ENCODE measurements at places on chromosomes 11 and 22.

- peak; percentile 82 for DNase-seq
Observed at GRCh38 chr11:125070699-125071254, 7.7 kb downstream of the SLC37A2 start.

DNA sequence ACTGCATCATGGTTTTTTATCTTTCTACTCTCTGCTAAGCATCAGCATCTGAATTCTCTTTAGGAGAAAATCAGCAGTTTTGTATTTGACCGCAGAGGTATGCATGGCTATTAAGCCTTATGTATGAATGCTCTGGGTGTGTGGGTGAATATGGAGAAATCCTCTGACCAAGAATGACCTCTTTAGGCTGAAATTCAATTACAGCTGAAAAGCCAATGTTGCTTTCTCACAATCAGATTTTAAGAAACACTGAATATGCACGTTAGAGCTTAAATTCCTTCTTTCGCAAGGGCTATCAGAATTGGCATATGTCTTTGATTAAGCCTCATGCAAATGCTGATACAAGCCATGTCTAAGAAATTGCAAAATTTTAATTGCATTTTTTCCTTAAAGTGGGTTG is 43.2 kb downstream of the ARHGAP42 start:
- DNase-seq, result no peak

GRCh38 chr11:43685440-43685839 is 4.9 kb downstream of the HSD17B12 start:
- DNase-seq, result no peak

- DNase-seq, result no peak
Observed at GRCh38 chr22:23248583-23248982, 68.3 kb downstream of the BCR start.

DNA sequence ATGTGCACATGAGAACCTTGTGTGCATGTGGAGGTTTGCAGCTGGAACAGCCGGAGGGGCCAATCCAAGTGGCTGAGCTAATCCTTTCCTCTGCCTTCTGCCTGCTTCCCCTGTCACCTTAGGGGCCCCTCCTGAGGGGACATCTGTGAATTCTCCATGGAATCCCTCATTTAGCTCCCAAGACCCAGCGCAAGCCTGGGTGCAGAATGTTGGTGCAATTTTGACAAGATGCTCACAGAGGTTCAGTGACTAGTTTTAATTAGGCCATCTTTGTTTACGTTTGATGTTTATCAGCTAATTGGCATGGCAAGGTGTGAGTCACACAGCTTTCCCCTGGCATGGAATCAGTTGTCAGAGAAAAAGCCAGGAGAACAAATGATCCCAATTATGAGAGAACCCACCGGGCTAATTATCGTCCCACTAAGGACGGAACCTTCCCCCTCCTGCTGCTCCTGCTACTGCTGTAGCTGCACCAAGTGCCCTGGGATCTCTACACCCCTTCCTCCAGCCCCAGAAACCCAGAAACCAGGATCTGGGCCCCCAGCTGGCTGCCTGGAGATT is 63.6 kb upstream of the PAX6 start:
- DNase-seq, result no peak

DNA sequence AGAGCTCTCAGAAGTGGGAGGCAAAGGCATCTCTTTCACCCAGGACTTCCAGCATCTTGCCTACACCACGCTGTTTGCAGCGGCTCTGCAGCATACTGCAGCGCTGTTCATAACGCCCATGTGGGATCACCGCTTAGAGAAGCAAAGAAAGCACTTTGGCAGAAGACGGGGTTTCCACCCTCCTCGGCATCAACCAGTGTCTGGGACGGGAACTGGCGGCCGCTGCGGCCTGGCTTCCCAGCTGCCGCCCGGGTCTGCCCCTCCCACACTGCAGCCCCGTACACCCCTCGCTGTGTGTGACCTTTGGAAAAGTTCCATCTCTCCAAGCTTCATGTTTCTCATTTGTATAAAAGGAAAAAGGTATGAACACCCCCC is 545 bp upstream of the TIRAP start:
- DNase-seq, result no peak

DNA sequence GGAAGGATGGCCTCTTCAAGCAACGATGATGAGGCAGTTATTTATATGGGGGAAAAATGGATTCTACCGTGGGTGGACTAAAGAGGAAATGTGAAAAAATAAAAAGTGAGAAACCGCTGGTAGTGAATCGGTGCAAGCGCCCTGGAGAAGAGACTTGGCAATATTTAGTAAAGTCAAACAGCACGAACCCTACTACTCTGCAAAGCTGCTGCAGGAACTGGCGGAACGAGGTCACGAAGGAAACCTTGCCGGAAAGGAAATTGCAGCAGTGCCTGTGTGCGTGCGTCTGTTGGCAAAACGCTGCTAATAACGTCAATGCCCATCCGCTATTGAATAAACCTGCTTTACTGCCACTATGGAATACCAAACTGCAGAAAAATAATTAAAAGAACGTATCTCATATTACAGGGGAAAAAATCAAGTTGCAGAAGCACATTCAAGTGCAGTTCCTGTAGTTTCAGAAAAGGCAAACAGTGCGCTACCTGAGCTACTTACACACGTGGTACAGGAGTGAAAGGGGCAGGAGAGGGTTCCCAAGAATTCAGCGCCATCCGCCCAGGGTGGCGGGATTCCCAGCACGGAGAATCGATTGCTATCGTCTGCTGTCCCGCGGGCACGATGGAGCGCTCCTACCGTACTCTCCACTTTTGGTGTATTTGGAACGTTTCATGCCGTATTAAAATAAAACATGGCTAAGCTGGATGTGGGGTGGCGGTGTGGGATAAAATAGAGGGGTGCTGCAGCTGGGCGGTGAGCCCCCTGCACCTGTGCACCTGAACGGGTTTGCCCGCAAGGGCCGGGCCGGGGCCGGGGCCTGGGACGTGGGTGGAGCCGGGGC is 585 bp upstream of the NADSYN1 start:
- peak; percentile 66 for DNase-seq

DNA sequence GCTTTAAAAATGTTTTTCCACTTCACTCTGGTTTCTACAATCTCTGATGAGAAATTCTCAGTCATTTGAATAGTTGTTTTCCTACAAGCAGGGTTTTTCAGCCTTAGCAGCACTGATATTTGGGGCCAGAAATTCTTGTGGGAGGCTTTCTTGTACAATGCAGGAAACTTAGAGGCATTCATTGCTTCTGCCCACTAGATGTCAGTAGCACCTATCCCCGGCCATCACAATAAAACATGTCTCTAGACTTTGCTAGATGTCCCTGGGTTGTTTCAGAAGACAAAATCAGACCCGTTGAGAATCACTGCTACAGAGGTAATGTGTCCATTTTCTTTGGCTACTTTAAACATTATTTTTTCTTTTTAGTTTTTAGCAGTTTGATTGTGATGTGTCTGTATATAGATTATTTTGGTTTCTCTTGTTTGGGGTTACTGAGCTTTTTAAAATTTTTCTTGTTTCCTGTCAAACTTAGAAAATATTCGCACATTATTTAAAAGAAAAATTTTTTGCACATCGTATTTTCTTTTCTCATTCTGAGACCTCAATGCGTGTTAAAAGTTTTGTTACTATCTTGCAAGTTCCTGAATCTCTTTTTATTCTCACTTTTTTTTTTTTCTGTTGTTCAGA is 60.8 kb upstream of the CCDC179 start:
- DNase-seq, result no peak

GRCh38 chr11:10727146-10727851 is 23.7 kb upstream of the CTR9 start:
- DNase-seq, result no peak

DNA sequence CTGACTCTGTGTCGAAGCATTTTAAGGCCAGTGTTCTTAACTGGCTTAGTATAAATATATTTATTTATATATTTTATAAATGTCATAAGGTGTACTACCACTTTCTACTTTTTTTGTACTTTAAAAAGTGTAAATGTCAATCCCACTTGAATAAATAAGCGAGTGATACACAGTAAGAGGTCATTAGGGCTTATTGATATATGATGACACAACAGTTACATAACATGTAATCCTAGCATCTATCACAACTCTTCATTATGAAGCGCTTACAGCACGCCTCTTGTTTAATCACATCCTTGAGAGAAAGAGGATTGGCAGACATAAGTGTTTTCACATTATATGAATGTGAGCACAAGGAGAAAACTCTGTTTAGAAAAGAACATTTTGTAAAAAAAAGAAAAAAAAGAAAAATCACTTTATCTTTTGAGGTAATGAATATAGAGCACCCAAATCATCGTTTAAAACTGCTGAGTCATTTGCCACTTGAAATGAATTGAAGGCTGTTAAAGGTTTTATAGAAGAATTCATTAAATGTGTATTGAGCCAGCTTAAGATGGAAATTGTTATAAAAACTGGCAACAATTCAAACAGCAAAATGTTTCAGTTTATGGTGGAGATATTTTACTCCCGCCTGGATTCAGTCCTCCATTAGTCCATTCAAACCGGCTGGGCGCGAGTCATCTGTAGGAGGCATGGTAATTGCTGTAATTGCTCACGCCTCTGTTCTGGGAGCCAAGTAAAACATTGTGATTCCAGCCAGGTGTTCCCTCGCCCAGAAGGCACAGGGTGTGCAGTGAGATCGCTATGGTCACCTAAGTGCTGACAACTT is 627.3 kb upstream of the KIRREL3 start:
- DNase-seq, result no peak

- no peak for DNase-seq
Observed at GRCh38 chr11:20707876-20708275, 38.5 kb downstream of the NELL1 start.

DNA sequence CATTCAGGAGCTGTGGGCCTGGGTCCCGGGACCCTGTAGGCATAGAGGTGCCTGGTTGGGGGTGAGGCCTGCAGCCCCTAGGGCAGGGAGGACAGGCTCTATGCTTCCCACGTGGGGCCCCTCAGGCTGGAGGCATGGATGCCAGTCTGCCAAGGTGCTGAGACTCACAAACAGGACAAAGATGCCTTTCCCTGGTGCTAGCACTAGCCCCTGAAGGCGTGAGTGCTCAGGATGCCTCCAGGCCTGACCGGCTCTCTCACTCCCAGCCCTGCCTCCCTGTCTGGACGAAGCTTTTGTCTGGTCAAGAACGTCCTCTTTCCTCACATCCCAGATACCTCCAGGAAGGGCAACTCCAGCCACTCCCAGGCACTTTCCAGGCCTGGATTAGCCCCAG is 2.1 kb downstream of the CDC42BPG start:
- no peak for DNase-seq

- DNase-seq, result no peak
Observed at GRCh38 chr11:34652191-34652973, 31.5 kb downstream of the EHF start.

- DNase-seq, result no peak
Observed at GRCh38 chr22:25153961-25154666, 45.5 kb upstream of the CRYBB3 start.

DNA sequence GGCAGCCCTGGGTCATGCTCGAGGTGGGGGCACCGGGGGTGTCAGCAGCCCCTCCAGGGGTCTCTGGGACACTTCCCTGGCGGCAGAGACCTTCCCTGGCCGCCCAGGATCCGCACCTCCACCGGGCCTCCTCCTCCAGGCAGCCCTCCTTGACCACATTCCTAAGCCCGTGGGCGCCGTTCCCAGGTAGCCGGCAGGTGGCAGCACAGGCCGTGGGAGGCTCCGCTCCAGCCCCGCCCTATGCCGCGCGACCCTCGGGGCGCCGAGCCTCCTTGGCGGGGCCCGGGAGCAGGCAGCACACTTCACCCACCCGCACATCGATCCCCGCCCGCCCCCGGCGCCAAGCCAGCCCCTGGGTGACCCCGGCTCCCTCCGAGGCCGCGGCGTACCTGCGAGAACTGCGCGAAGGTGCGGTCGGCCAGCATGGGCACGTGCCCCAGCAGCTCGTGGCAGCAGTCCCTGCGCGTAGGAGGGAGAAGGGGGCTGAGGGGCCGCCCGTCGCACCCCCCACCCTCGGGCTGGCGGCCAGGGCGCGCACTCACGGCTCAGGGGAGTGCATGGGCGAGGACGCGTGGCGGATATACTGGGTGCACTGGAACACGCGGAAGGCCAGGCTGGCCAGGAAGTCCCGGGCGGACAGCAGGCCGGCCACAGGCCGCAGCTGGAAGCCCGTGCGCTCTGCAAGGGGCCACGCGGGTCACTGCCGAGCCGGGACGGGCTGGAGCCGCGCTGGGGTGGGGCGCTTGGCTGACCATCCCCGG is 5.3 kb upstream of the INS start:
- DNase-seq, result peak; percentile 14

GRCh38 chr22:30277547-30278344 is 11.1 kb upstream of the OSM start:
- no peak for DNase-seq

- DNase-seq, result no peak
Observed at GRCh38 chr11:7595016-7595866, 78.1 kb downstream of the CYB5R2 start.

DNA sequence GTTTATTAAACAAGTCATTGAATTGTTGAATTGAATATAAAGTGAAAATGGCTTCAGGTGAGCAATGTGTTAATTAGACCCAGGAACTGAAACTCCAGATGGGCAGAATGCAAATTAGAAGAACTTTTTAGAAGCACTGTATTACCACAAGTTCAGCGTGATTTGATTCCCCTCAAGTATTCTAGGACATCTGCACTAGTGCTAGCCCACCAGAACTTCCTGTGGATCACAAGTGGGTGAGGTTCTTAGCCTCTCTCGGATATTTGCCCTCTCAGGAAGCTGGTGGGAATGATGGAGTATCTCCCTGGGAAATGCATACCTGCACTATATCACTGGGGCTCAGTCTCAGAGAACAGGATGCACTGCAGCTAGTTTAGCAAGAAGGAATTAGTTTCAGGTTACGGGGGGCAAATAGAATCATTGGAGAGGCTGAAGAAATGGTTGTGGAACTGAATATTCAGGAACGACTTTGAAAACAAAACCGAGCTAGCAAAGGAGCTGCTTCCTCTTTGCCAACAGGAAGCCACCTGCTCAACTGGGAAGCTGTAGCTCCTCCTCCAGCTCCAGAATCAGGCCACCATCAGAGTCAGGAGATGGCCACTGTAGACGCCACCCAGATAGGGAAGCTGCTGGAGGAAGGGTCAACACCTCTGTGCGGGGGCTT is 74.3 kb downstream of the DHCR7 start:
- DNase-seq, result no peak

- DNase-seq, result no peak
Observed at GRCh38 chr11:126385991-126386728, 30.7 kb downstream of the ST3GAL4 start.

- no peak for DNase-seq
Observed at GRCh38 chr11:79040348-79040747, 400.5 kb downstream of the TENM4 start.

GRCh38 chr22:38751422-38752346 is 4.1 kb downstream of the SUN2 start:
- DNase-seq, result peak; percentile 81

GRCh38 chr11:64103277-64103985 is 62.5 kb downstream of the MACROD1 start:
- DNase-seq, result no peak

DNA sequence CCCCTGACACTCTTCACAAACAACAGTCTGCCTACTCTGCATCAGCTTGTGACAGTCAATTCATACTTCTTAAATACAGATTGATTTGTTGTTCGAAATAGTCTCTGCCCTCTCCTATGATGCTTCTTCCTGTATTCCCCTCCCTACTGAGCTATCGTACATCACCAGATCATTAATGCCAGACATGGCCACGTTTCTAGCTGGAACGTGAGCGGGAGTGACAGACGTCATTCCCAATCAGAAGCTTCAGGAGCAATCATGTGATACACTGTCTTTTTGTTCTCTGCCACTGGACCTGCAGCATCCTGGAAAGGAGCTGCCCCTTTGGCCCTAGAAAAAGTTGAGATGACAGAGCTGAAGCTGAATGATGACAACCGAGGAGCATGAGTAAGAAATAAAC is 48.5 kb downstream of the CSNK2A3 start:
- no peak for DNase-seq

- DNase-seq, result no peak
Observed at GRCh38 chr11:110990311-110990710, 255.2 kb upstream of the POU2AF2 start.

Measured in CD4-positive, alpha-beta T cell treated with Interferon gamma for 1 hour (primary cell).